ENCODE measurements at places on chromosomes 16 and 17.

GRCh38 chr16:10137341-10137740 lies 44.9 kb downstream of the GRIN2A start:
- no peak for DNase-seq

DNA sequence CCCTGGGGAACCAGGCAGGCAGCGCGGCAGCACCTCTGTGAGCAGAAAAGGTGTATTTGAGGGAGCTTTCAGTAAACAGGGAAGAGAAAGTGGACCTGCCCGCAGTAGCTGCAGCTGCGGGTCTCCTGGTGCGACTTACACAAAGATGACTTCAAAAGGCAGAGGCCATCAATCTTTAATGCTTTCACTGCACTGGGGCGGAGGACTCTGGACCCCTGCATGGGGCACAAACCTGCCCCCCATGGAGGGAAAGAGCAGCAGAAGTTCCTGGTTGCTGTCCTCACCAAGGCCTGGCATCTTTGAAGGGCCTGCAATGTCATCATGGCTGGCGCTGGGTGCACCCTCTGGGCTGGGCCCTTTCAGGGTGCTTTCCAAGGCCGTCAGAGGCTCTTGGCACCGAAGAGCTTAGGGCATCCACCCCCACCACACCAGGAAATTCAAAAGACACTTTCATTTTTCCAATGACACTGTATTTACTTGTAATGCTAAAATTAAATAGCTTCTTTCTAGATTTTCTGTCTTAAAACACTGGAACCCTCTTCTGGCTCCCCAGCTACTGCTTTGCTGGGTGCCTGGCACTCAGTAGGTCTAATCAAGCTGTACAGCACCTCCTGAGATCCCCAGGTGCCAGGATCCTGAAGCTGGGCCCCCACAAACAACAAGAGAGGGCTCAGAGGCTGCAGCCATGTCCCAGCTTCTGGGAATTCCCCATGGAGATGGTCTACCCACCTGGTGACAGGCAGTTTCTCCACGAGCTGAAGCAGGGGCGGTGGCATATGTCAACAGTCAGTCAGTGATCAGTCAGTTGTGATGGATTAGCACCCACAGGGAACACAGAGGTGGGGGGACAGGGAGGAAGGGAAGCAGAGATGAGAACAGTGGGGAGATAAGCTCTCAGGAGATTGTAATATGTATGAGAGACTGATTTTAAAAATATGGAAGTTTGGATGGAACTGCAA lies 2.1 kb upstream of the CACNG1 start:
- DNase-seq, result no peak

DNA sequence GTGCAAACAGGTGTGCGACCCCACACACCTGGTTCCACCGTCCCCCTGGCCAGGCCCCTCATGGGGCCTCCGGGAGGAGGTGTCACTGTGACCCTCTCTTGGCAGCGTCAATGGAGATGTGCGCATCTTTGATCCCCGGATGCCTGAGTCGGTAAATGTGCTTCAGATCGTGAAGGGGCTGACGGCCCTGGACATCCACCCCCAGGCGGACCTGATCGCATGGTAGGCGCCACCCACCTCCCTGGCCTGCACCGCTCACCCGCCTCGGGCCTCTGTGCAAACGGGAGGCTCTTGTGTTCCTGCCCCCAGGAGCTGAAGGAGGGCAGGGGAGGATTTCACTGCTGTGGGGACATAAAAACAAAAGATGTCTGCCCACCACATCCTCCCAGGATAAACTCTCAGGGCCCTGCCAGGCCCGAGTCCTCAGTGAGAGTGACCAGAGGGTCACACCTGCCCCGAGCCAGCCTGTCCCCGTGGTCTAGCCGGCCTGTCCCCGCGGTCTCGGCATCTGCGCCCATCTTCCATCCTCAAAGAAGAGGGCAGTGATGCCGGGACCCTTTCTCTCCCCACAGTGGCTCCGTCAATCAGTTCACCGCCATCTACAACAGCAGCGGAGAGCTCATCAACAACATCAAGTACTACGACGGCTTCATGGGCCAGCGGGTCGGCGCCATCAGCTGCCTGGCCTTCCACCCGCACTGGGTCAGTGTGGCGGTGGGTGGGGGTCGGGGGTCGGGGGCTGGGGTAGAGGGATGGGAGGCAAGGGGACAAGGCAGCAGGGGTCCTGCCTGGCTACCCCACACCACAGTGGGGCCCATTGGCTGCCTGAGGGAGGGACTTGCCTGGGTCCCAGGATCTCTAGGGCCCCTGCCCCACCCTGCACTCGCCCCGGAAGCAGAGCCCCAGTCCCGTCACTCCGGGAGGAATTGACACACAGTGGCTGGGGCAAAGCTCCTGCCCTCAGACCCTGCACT lies 29.0 kb upstream of the CHMP6 start:
- no peak for DNase-seq

GRCh38 chr17:13973960-13974651 lies 95.2 kb upstream of the COX10 start:
- DNase-seq, result no peak

- no peak for DNase-seq
Measured at GRCh38 chr16:83136924-83137323, 510.2 kb downstream of the CDH13 start.
